ENCODE measurements at places on chromosomes 13 and 19. TPM values are rescaled to one million over a fixed set of nuclear protein-coding genes. Genes with fewer than 3 reads are reported as not detected.

- no peak for DNase-seq
Measured at GRCh38 chr13:97429681-97430081, 4.3 kb upstream of the RAP2A start.

- no peak for DNase-seq
Measured at GRCh38 chr13:46982856-46983582, 86.2 kb upstream of the HTR2A start.

Gene CGB5
- total RNA-seq = not detected

DNA sequence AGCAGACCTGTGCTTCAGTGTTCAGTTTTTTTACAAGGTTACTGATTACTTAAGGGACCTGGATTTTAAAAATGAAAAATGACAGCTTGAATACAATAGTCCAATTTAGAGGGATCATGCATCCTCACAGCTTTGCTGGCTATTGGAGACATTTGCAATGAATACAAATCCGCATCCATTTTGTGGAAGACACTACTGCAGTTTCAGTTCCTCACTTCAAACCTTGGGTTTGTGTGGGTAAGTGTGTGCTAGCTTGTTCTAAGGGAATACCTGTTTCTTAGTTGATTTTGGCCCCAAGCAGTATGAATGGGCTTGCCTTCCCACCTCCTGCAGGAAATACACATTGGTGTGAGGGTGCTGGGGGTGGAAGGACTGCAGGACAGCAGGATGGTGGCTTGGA is 222.4 kb downstream of the OLFM4 start:
- DNase-seq = no peak

GRCh38 chr13:113109151-113110047 is 3.8 kb downstream of the F7 start:
- DNase-seq = no peak

Gene IL17D
- total RNA-seq = 28.5 TPM

DNA sequence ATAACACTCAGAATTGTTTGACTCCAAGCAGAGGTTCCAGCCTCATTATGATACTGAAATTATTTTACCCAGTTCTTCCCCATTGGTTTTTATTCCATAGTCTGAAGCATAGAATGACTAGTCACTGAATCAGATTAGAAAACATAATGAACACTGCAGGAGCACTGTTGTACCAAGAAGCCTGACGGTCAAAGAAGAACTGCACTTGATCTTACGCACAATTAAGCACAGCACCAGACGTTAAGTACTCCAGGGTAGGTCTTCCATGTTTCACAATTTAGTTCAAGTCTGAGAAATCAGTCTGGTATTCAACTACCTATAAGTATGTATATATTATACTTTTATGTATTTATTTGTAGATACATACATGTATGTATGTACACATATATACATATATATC is 973.5 kb upstream of the SPRY2 start:
- DNase-seq = no peak

DNA sequence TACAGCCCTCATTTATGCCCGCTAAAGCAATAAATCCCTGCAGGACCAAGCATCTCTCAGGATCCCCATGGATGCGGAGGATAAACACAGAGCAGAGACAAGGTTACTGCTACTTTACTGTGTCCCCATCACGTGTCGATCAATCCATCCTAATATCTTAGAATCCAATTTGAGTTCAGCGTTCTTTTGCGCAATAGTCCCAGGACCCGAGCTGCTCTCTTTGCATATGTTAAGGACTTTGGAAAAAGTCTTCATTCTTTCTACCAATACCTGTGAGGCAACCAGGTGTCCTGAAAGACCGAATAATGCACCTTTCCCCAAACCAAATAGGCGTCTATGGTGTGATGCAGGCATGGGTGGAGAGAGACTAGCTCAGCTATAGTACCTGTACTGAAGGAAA is 38.0 kb upstream of the URAD start:
- no peak for DNase-seq

- peak; percentile 65 for DNase-seq
Measured at GRCh38 chr19:47540748-47541147, 25.9 kb upstream of the NAPA start.

GRCh38 chr19:13181747-13182388 is 31.7 kb downstream of the IER2 start:
- peak; percentile 85 for DNase-seq

DNA sequence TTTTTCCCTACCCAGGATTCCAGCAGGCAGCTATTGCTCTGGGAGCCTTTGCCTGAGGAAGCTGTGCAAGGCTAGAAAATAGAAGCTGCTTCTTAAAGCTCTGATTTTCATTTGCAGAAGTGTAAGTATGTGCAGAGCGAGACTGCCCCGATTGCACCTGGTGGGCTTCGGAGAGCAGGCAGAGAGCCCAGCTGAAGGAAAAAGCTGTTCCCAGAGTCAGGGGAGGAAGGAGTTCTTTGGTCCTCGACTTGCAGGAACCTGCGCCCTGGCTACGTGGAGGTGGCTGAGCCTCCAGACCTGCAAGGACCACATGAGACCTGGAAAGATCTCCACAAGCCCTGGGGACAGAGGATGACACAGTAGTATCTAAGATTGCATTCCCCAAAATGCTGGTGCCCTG is 235.0 kb upstream of the ARGLU1 start:
- no peak for DNase-seq

GRCh38 chr13:35025314-35025713 is 83.2 kb downstream of the NBEA start:
- no peak for DNase-seq

DNA sequence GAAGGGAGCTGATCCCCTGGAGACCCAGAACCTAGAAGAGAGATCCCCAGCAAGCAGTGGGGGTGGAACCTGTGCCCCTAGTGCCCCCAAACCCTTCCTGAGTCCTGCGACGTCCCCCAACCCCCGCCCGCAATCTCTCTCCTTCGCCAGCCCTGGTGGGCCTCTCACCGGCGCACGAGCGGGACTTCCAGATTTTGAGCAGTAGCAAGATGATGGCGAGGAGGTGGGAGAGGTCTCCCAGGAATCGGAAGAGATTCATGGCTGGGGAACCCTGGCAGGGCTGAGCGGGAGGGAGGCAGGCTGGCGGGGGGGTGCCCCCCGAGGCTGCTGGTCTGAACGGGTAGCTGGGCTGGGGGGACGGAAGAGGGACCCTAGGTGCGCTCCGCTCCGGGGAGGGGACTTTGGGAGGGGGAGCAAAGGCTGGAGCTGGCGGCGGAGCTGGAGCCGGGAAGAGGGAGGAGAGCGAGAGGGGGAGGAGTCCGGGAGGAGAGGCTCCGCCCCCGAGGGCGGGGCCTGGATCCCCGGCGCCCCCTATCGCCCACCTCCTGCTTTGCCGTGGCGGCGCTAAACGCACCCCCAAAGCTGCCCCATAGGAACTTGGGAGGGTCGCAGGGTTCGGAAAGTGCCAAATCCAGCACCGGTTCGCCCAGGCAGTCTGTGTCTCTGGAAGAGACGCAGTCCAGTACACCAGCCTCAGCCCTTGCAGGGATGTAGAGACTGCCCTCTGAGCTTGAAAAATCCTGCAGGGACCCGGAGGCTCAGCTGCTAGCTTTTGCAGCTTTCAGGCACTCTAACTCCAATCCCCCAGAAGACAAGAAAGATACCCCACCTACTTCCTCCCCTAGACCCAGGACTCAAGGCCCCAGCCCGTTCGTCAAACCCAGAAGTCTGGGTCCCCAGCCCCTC is at the start of gene KDELR1:
TSS of gene KDELR1 (minus strand) at position 452 of the 906 bp plus-strand sequence. CDS start at position 259, 193 bp downstream.
- peak; percentile 78 for DNase-seq

GRCh38 chr13:99617474-99618255 is 116.4 kb downstream of the TM9SF2 start:
- DNase-seq = peak; percentile 70

DNA sequence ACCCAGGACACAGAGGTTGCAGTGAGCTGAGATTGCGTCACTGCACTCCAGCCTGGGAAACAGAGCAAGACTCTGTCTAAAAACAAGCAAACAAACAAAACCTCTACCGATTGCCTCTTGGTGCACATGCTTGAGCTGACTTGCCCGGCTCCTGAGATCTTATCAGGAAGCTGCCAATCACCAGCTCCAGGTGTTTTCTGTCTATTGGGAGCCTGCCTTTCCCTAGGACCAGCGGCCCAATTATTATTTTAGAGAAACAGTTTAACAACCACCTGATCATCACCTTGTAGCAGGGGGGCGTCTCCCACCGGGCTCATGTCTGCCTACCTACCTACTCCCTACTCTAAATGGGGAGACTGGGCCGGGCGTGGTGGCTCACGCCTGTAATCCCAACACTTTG is 10.8 kb downstream of the CLEC4M start:
- no peak for DNase-seq

Gene INSL3
- 0.63 TPM for total RNA-seq

DNA sequence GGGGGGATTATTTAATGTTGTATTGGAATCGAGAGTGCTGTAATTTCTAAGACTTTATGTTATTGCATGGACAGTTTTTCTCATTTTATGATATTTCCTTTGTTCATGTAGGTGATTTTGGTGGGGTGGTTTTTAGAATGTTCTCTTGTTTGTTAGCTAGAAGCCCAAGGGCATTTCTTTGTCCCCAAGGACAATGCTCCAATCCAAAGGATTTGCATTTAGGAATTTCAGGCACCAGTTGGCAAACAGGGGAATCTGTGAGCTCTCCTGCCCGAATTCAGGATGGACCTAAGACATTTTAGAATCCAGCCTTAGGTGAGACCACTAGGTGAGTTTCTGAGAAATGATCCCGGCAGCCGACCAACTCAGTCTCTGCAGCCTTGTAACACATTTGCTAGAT is 324.9 kb downstream of the KCNRG start:
- no peak for DNase-seq

Gene NHLRC3
- 10.9 TPM for total RNA-seq

Gene CC2D1A
- 46.6 TPM for total RNA-seq
